ENCODE measurements at places on chromosomes 6 and 20. TPM values are rescaled to one million over a fixed set of nuclear protein-coding genes. Genes with fewer than 3 reads are reported as not detected.

Gene EYS
- total RNA-seq = 0.46 TPM

Gene DNMT3B
- 15.4 TPM for total RNA-seq

Gene DEFB124
- not detected for total RNA-seq

Gene KCNQ5
- total RNA-seq = 1.0 TPM

Gene PFDN6
- 46.1 TPM for total RNA-seq

Gene CAGE1
- not detected for total RNA-seq

Gene GATA5
- 3.8 TPM for total RNA-seq

Gene ADTRP
- not detected for total RNA-seq

Gene ADGRF4
- total RNA-seq = 2.6 TPM

Gene RIPOR3
- 0.29 TPM for total RNA-seq

Gene ABHD16B
- not detected for total RNA-seq

Gene TSPO2
- total RNA-seq = not detected

Gene ARMC2
- total RNA-seq = 16.1 TPM

Gene C6orf163
- total RNA-seq = 5.7 TPM

Gene RIPPLY2
- not detected for total RNA-seq

- no peak for DNase-seq
Measured at GRCh38 chr6:139627091-139627490, 252.6 kb upstream of the CITED2 start.

DNA sequence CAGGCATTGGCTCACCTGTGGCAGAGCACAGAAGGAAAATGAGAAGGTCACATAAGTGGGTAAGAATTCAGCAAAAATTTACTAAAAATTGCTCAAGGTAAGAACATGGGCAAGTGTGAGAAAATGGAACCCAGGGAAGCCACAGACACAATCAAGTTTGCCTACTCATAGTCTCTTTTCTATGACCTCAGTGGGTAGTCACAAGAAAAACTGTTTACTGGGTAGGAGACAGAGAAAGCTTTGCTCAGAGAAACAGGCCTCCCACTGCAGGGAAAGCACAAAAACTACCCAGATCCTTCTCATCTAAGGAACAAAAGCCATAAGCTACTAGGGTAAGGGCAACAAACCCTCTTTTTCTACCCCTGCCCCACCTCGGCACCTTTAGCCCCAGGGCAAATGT is 35.2 kb downstream of the FAM184A start:
- DNase-seq = no peak

- DNase-seq = no peak
Measured at GRCh38 chr6:110387986-110388385, 27.4 kb downstream of the DDO start.

DNA sequence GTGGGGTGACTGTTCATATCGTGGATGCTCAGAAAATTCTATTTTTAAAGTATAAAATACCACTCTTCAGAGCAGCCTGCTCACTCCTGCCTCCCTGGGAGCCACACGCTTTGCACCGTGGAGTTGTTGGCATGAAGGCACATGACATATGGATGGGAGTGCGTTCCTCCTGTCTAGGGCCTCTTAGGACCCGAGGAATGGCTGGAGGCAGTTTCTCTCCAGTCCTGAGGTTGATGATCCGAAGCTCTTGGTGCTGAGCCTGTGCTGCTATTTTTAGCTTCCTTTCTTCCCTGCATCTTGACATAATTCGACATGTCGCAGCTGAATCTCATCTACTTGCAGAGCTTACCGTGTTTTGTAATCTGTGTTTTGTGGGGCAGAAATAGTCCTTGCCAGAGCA is 73.9 kb downstream of the PHACTR3 start:
- no peak for DNase-seq

DNA sequence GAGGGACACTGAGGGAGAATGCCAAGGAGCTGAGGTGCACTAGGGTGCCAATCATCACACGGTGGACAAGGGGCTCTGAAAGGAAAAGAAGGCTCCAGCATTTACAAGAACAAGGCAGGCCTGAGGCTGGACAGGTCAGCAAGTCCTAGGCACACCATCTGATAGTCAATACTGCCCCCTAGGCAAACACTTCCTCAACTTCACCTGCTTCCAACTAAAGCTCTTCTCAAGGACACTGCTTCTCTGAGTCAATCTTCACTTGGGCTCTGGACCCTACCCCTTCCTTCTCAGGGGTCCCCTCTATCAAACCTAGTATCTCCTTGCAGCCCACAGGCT is 37.7 kb upstream of the SLC4A11 start:
- DNase-seq = no peak

DNA sequence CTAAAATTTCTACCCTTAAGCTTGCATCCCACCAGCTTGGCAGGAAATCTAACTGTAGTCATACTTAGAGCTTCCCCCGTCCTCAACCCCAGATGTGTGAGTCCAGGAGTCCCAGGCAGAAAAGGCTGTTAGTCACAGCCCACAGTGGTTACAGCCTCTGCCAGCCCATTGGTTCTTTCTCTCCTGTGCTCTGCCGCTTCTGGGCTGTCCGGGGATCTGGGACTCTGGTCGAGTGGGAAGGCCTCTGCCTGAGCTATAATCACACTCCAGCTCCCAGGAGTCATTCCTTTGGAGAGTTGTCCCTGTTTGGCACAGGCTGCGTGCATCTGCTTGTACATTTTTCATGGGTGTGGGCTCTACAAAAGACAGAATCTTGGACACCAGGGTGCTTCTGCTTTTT is 45.6 kb upstream of the FYN start:
- no peak for DNase-seq

DNA sequence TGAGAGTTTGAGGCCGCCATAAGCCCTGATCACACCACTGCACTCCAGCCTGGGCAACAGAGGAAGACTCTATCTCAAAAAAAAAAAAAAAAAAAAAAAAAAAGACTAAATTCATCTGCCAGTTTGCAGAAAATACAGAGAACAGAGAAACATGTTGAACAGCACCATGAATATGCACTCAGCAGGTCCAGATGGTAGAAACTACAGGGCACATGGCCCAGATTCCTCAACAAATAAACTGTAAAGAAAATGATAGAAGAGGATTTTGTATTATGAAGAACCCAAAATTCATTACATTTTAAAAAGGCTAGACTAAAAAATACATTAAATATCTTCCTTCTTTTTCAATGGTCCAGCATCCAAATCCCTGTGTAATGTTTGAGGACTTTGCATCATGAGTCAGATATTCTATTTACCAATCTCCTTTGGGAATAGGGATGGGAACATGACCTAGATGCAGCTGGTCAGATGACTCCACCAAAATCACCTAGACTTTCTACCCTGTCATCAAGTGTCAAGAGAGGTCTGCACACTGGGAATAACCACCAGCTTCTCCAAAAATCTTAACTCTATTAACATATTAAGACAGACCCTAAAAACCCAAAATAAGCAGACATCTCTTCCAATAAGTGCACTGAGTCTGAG is 189.1 kb upstream of the TCF21 start:
- no peak for DNase-seq

DNA sequence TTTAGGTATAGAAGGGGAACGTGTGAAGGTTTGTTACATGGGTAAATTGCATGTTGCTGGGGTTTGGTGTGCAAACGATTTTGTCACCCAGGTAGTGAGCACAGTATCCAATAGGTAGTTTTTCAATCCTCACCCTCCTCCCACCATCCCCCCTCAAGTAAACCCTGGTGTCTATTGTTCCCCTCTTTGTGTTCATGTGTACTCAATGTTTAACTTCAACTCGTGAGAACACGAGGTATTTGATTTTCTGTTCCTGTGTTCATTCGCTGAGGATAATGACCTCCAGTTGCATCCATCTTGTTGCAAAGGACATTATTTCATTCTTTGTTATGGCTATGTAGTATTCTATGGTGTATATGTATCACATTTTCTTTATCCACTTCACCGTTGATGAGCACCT is 11.6 kb upstream of the VNN1 start:
- no peak for DNase-seq

DNA sequence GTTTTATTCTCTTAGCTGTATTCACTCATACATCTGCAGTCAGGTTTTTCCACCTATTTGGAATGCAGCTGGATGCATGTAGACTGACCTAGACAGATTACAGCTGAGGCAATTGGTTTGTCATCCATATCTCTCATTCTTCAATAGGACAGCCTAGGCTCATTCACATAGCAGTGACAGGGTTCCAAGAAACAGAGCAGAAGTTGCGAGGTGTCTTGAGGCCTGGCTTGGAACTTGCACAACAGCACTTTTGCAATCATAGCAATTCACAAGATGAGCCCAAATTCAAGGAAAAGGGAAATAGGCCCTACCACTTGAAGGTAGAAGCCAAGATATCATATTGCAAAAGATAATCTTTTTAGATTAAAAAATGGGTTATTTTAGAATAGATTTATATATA is 508.9 kb upstream of the JAG1 start:
- DNase-seq = no peak

- no peak for DNase-seq
Measured at GRCh38 chr20:63433756-63434531, 38.5 kb downstream of the KCNQ2 start.

DNA sequence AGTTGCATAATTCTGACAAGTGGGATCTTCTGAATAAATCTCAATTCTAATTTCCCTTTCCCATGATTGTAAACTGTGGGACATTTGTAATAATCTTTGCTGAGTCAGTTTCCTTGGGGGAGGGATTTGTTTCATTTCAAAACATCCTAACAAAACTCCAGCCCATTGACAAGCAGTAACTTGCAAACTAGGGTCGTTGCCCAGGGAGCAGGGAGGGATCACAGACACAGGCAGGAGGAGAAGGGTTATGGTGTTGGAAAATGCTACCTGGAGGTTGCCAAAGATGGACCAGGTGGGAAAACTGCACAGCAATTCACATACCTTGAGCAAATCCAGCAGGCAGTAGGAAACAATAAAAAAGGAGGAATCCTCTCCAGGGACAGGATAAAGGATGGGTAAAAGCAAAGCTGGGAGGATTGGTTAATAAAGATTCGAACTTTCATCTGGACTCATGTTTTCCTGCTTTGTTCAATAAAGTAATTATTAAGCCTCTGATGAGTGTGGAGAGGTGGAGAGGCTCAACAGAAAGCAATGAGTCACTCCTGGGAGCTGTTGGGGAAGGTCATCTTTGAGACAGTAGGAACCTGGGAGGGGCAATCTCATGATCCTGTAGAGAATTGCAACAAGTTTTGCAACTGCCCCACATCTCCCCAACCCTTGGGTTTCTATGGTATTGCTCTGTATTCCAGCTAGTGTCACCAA is 87.3 kb upstream of the AKIRIN2 start:
- no peak for DNase-seq

- DNase-seq = no peak
Measured at GRCh38 chr6:104829183-104829958, 30.3 kb downstream of the HACE1 start.

DNA sequence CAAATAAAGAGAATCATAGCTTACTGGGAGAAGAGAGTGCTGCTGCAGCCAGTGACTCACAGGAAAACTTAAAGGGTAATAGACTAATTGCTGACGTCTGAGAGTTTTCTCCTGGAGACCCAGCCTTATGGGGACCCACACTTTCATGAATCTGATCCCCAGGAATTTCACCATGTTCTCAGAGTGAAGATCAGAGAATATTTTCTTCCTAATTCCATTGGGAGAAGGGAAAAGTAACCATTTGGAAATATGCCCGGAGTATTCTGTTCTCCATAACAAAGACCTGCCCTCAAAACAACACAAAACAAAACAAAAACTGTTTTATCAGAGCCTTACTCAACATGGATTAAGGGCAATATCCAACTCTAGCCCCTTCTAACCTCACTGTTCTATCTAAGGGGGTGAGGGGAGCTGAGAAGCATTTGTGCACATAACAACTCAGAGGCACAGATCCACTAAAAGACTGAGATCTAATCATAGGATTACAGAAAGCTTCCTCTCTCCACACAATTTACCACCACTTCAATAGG is 168.2 kb upstream of the SSTR4 start:
- DNase-seq = no peak

DNA sequence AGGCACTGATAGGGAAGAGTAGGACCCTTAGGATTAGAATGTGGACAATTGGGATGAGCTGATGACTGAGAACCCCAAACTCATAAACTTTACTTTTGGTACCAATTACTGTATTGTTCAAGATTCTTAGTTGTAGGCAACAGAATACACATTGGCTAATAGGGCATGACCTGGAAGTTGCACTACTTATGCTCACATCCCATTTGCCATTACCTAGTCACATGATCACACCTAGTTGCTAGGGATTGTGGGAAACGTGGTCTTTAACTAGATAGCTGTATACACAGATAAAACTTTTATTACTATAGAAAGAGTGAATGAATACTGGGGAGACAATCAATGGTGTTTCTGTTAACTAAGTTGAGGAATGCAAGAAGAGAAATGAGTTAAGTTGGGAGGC is 113.4 kb upstream of the AKIRIN2 start:
- DNase-seq = no peak

- no peak for DNase-seq
Measured at GRCh38 chr6:165774903-165775601, 112.0 kb upstream of the PDE10A start.

GRCh38 chr20:33846291-33846935 is 35.3 kb downstream of the CHMP4B start:
- no peak for DNase-seq

GRCh38 chr6:34792605-34793500 is 970 bp downstream of the BLTP3A start:
- DNase-seq = no peak

- DNase-seq = no peak
Measured at GRCh38 chr6:6870921-6871320, 236.8 kb upstream of the RREB1 start.

DNA sequence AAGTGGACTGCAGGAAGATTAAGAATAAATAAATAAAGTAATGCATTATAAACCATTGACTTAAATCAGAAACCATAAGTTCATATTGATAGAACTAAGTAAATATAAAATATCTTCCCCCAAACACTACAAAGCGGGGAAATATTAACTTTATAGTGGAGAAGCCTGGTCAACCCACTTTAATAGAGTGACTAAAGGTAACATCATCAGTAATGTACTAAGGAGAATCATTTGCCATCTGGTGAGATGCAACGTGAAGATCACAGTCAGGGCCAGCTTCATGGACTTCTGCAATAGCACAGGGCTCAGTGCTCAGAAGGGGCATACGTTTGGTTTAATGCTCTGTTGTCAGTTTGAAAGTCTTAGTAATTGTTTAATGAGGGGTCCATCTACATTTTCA is 58.8 kb upstream of the CD83 start:
- DNase-seq = no peak

- no peak for DNase-seq
Measured at GRCh38 chr6:28634761-28635546, 109.3 kb downstream of the GPX5 start.

GRCh38 chr6:153537422-153537821 is 406.3 kb upstream of the RGS17 start:
- DNase-seq = no peak

- no peak for DNase-seq
Measured at GRCh38 chr6:79605968-79606764, 25.0 kb upstream of the SH3BGRL2 start.

GRCh38 chr20:62935204-62935967 is 2.6 kb upstream of the GID8 start:
- DNase-seq = no peak

DNA sequence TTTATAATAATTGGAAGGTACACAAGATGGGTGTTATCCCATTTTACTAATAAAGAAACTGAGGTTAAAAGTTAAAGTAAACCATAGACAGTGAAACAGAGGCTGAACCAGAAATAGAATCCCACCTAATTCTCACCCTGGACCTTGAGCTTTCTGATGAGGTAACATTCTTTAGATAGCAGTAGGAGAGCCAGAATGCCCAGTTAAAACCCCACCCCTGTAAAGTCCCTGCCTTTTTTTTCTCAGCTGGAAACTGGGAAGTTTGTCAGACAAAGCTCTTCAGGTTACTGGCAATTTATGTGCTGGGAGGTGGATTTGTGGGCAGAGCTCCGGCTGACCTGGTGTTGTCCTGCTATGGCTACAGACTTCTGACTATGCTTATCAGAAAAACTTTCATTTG is 1.9 kb upstream of the MCHR2 start:
- no peak for DNase-seq

- no peak for DNase-seq
Measured at GRCh38 chr20:33279261-33279910, 3.6 kb upstream of the BPIFB1 start.

Measured in progenitor cell of endocrine pancreas (in vitro differentiated cells).